ENCODE measurements at places on chromosomes 11 and 22.

DNA sequence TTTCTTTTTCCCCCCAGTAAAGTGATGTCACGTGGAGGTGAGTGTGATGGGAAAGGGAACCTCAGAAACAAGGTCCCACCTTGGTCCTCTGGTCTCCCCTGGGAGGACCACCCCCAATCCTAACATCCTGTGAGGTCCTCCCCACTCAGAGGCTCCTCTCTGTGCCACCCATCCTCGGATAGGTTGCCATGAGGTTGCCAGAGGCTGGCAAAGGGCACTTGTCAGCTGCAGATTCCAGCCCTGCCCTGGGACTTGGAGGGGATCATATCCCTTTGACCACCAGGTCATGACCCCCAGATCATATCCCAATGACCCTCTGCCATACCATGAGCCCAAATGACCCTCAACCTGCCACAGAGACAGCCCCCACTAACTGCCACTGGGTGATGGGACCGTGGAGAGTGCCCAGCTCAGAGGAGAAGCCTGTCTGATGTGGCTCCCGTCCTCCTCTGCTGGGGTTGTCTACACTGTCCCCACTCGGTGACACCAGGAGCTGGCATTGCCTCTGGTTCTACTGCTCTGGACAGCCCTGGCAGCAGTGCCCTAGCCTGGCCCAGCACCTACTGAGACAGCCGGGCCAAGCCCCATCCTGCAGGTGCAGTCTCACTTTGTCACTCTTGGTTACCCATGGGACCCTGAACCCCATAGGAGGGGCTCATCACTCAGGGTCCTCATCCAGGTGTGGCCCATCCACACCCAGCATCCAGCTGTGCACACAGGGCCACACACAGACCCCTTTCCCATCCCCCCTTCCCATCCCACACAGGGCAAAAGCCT lies 90.2 kb upstream of the KCNQ1OT1 start:
- DNase-seq: no peak

DNA sequence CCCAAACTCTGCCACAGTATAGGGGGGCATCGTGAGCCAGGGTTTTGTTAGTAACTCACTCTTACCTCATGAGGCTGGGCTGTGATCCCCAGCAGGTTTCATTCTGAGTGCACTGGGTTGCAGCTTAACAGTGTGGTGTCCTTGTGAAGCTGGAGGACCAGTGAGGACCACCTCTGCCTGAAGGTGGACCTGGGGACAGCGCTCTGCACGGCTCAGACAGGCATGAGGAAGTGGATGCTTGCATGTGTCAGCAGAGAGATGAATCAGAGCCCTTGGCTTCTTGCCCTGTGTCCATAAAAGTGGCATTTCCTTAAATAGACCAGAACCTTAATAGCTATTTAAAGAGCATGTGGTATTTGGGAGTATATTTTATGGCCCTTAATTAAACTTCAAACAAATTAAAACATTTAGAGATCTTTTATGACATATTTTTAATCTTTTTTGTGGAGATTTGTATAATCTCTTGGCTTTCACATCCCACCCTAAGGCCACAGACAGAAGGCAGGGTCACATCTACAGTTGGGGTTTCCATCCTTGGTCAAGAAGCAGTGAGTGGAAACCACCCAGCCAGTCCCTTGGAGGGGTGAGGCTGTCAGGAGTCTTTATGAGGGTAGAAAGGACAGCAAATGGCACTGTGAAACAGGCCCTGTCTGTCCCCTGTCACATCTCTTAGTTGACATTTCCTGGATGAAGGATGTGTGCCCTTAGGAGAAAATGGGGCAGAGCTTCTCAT lies 24.8 kb upstream of the ADORA2A start:
- peak; percentile 48 for DNase-seq

- no peak for DNase-seq
Observed at GRCh38 chr11:80239217-80239616, 798.4 kb upstream of the TENM4 start.

DNA sequence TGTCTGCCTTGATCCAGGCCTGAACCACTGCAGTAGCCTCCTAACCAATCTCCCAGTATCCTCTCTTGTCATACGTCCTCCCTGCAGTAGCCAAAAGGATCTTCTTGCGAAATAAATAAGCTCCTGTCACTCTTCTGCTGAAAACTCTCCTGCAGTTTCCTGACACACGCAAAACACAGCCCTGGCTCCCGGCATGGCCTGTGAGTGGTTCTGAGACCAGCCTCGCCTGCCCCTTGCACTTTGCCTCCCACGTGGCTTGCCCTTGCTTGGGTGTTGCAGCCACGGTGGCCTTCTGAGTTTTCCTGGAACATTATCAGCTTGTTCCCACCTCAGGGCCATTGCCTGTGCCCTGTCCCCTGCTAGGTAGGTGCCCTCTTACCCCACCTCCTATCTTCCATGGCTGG lies 7.2 kb downstream of the ZC3H7B start:
- DNase-seq: no peak

DNA sequence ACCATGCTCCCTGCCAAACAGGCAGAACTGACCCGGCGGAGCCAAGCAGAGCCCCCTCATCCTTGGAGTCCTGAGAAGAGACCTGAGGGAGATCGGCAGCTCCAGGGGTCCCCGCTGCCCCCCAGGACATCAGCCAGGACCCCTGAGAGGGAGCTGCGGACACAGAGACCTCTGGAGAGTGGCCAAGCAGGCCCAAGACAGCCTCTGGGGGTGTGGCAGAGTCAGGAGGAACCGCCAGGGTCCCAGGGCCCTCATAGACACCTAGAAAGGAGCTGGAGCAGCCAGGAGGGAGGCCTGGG lies 37.5 kb downstream of the TRIOBP start:
- no peak for DNase-seq
